ENCODE measurements at places on chromosomes 1 and 21.
A peak's percentile ranks its signal among the peaks of the same experiment; 100 is the strongest.

DNA sequence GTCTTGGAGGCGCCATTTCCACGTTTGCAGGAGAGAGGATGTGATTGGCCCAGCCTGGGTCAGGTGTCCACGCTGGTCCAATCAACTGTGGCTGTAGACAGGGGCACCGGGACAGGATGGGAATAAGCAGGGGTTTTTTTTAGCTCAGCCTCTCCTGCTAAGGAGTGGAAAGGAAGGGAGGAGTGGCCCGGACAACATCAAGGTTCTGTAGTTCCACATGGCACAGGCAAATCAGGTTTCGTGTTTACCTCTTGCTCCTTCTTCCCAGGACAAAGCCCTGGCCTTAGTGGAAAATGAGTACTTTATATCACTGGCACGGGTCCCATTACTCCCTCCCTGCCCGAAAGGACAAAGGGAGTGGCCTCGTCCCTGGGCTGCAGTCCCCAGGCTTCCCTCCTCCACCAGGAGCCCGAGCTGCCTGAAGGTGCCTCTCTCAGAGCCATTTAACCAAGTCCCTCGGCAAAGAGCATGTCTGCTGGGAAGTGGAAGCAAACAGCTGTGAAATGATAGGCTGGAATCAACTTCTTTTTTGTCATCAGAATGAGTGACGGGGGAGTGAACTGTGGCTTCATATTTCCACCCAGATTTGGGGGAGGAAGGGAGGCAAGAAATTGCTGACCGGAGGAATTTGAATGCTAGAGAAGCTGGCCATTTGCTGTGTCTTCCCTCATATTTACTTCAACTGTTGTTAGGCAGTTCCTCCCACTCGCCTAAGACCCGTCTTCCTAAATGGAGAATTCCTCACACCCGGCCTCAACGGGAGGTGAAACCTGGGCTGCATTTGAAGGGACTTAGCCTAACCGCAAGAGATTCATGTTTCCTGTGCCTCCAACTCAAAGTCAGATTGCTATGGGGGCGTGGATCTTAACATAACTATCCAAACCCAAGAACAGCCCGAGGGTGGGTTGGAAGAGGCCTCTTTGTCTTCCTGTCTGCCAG lies 84.9 kb upstream of the SLC44A3 start:
- DNase-seq: peak; percentile 84

DNA sequence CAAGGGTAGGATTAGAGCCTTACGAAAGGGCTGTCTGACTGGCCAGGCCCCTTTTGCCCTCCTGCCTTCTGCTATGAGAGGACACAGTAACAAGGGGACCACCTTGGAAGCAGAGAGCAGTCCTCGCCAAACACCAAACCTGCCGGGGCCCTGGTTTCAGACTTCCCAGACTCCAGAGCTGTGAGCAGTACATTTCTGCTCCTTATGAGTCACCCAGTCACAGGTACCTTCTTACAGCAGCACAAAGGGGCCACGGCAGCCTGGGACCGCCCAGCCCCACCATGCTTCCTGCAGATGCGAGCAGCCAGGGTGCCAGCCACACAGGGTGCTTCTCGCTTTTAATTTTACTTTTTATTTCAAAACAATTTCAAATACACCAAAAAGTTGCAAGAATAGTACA lies 17.2 kb upstream of the POFUT2 start:
- no peak for DNase-seq

DNA sequence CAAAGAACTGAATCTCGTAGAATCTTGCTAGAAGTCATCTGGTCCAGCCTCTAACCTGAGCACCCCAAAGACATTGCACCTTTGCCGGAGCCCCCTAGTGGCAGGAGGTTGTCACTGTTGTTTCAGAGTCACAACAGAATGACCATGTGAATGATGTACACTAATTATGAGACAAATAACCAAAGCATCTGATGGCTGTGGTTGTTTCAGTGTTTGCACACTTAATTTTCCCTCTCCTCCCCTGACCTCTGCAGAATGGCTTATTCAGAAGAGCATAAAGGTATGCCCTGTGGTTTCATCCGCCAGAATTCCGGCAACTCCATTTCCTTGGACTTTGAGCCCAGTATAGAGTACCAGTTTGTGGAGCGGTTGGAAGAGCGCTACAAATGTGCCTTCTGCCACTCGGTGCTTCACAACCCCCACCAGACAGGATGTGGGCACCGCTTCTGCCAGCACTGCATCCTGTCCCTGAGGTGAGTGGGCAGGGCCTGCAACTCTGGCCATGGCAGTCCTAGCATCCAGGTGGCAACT lies 26.4 kb downstream of the TRAF5 start:
- DNase-seq: peak; percentile 74

DNA sequence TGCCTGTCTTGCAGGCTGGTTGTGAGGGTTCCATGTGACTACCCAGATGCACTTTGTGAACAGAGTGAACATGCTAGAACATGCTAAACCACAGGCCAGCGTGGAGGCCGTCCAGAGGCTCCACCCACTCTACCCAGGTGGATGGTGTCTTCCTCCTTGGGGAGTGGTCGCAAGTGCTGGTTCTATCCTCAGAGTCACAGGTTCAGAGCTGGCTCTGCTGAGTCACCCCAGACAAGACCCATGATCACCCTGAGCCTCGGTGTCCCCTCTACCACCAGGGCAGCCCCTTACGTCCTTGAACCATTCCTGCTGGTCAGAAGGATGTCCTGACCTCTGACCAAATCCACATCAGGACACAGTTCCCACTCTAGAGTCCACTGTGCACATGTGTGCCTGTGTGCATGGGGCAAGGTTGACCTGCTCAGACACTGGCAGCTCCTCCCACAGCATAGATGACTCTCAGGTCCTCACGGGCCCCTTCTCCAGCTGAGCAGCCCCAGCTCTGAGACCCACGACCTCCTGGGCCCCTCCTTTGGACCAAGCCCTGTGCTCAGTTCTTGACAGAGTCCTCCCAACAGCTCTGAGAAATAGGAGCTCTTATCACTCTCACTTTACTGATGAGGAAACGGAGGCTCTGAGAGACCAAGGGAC lies 391.8 kb downstream of the MATN1 start:
- DNase-seq: no peak

- no peak for DNase-seq
Observed at GRCh38 chr1:8597455-8597854, 220.0 kb downstream of the RERE start.

DNA sequence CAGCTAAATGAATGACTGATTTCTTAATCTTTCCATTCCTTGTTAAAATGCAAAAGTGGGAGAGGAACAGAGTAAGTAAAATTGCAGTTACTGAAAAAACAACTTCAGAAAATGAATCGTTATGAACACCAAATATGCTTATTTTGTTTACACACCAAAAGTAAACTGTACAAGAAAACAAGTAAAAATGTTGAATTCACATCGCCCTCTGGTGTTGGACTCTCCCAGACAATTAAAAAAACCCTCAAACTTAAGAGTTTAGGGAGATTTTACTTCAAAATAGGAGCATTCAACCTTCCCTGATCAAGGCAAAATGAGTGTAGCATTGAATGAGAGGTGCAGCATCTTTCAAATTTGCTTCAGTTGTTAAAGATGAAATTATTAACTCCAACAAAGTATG lies 19.4 kb upstream of the ESRRG start:
- no peak for DNase-seq

GRCh38 chr1:223714849-223715603 lies 2.7 kb downstream of the CAPN2 start:
- no peak for DNase-seq

- DNase-seq: peak; percentile 10
Observed at GRCh38 chr21:26136671-26137070, 33.9 kb downstream of the APP start.

DNA sequence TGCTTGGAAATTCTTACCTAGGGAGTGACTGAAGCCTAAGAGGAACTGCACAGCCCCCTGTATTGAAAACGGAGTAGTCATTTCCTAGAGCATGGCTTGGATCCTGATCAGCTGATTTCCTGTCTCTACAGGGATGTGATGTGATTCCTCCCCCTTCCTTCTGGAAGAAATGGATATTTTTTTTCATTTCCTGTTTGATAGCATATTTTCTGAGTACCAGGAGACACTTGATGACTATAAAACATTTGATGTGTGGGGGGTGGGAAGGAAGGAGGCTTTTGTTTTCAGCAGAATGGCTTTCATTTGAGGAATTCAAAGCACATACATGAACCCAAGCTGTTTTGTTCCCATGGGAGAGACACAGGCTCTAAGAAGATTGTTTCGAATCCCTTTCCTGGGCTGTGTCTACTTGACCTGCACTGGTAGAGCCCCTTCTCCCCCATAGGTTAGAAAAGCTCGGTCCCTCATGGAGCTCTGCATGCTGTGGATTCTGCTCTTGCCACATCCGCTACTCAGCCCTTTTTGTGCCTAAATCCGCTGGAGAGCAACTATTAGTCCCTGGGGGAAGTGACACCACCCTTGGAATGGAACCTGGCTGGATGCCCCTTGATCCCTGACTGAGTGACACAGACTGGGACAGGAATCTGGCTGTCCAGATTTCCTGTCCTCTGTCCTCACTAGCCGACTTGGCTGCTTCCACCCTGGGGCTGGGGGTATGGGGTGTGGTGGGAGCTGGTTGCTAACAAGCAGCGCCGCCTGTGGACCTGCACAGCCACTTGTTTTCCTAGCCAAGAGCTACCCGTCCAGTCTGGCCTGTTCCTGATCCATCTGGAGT lies 71.8 kb upstream of the MACF1 start:
- DNase-seq: no peak

DNA sequence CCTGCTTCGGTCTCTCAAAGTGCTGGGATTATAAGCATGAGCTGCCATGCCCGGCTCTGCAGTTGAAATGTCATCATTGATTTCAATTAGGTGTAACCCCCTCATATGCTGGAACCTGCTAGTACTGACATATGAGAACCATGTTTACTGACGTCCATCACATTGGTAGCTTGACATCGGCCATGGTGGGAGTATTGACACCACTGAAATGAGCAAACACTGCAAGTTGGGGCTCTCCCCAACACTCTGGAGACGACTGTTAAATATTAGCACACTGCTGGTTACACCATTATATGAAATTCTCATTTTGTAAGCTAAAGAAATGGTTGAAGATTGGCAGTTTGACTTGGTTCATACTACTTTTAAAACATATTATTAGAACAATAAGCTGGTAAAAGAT lies 63.7 kb downstream of the CNST start:
- no peak for DNase-seq

DNA sequence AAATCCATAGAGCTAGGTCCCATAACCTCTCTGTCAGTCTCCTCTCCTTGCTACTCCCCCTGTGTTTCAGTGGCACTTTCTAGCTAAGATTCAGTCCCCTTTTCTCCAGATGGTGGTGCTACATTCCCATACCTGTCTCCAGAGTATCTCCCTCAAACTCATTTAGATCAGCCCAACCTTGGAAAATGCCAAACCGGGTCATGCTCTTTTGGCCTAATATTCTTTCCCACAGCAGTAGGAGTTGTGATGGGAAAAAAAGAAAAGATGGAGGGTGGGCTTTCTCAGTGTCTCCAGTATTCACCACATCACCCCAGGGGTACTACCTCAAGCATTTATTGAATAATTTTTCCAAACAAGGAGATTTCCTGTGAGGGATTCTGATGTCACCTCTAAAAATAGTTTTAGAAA lies 3.2 kb upstream of the RXFP4 start:
- peak; percentile 65 for DNase-seq

- DNase-seq: no peak
Observed at GRCh38 chr1:113125517-113125916, 52.5 kb downstream of the LRIG2 start.

GRCh38 chr1:181501612-181502011 lies 18.3 kb downstream of the CACNA1E start:
- DNase-seq: no peak

DNA sequence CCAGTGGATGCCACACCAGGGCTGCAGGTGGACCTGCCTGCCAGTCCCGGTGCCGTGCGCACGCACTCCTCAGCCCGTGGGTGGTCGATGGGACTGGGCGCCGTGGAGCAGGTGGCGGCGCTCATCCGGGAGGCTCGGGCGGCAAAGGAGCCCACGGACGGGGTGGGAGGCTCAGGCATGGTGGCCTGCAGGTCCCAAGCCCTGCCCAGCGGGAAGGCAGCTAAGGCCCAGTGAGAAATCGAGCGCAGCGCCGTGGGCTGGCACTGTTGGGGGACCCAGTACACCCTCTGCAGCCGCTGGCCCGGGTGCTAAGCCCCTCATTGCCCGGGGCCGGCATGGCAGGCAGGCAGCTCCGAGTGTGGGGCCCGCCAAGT lies 1171.8 kb upstream of the B3GALT2 start:
- DNase-seq: no peak

DNA sequence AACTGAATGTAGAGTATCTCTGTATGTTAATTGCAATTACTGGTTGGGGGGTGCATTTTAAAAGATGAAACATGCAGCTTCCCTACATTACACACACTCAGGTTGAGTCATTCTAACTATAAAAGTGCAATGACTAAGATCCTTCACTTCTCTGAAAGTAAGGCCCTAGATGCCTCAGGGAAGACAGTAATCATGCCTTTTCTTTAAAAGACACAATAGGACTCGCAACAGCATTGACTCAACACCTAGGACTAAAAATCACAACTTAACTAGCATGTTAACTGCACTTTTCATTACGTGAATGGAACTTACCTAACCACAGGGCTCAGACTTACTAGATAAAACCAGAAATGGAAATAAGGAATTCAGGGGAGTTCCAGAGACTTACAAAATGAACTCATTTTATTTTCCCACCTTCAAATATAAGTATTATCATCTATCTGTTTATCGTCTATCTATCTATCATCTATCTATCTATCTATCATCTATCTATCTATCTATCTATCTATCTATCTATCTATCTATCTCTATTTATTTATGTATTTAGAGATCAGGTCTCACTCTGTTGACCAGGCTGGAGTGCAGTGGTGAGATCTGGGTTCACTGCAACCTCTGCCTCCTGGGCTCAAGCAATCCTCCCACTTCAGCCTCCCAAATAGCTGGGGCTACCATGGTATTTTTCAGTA lies 47.8 kb downstream of the CHML start:
- DNase-seq: no peak

DNA sequence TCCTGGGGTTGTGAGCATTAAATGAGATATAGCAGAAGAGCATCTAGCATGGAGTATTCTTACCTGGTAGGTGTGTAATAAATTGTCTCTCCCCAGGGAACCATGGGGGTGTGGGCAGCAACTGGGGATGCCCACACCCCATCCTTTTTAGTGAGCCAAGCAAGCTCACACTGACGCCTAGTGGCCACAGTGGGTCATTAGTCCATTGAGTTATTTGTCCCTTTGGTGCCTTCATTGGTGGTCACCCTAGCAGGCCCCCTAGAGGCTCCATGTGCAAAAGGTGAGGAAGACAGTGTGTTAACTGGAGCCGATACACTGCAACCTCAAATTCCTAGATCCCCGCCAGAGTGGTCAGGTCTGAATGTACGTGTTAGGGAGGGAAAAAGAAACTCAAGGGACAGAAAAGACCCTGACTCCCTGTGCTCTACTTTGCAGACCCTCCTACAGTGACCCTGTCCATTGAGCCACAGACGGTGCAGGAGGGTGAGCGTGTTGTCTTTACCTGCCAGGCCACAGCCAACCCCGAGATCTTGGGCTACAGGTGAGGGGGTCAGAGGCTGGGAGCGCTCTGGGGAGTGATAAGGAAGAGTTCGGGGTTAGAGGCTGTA lies 93.3 kb upstream of the CD1D start:
- DNase-seq: peak; percentile 47

DNA sequence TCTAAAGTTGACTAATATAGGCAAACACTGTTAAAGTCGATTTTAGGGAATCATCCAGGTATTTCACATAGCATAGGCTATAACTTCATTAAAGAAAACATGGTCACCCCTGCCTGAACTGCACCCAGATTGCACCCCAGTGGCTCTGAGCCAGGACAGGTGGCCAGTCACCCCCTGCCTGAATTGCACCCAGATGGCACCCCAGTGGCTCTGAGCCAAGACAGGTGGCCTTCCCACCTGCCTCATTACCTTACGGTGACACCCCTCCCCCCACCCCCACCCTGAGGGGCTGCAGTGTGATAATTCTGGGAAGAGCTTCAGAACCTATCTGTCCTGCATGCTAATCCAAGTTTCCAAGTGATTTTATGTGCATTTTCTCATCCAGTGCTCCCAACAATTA lies 78.9 kb downstream of the DSCAM start:
- DNase-seq: no peak
